ENCODE measurements at places on chromosomes 16 and 17.
A peak's percentile ranks its signal among the peaks of the same experiment; 100 is the strongest.

- no peak for DNase-seq
These were observed 487 bp downstream of the TSR1 start for GRCh38 chr17:2335726-2336214.

- no peak for DNase-seq
These were observed 75.5 kb downstream of the RPA1 start for GRCh38 chr17:1905190-1905913.

GRCh38 chr16:986925-987582 lies 5.5 kb downstream of the SOX8 start:
- no peak for DNase-seq

DNA sequence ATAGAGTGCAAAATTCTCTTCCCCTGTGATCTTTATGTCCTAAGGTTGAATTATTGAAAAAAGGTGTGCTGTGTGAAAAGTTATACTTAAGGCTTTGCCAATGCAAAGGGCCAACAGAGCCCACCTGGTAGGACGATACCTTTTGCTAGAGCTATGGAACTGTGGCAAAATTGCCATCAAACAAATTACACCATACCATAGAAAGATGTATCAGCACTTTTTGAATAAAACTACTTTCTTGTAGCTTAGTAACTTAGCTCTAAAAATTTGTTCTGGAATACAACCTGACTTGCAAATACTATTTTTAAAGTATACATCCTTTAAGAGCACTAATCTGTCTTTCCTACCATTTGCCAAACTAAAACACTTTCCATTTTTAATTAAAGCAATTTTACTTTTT lies 147.2 kb upstream of the ERCC4 start:
- DNase-seq, result no peak

- DNase-seq, result no peak
These were observed 7.4 kb upstream of the CPNE2 start for GRCh38 chr16:57084996-57085395.

GRCh38 chr16:50204453-50205108 lies 51.5 kb downstream of the TENT4B start:
- no peak for DNase-seq

DNA sequence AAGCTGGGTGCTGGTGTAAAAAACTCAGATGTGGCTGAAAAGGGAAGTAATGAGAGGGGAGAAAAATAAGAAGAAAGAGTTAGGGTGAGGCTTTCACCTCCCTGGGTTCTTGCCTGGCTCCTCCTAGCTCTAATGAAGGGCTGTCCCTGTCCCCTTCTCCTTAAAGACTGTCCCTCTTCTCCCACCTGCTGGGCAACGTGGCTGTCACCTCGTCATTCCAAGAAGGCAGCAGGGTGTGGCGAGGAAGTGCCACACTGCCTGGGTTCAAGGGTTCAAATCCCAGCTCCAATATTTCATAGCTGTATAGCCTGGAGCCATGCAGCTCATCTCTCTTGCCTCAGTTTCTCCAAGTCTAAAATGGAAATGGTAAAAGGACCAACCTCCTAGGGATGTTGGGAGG lies 122.5 kb upstream of the CACNG5 start:
- no peak for DNase-seq

GRCh38 chr16:28823291-28823872 lies 583 bp downstream of the ATXN2L start:
- no peak for DNase-seq

- DNase-seq, result no peak
These were observed 500.1 kb downstream of the MAF start for GRCh38 chr16:79100447-79100846.

GRCh38 chr16:23498863-23499262 lies 11.4 kb downstream of the GGA2 start:
- DNase-seq, result no peak

DNA sequence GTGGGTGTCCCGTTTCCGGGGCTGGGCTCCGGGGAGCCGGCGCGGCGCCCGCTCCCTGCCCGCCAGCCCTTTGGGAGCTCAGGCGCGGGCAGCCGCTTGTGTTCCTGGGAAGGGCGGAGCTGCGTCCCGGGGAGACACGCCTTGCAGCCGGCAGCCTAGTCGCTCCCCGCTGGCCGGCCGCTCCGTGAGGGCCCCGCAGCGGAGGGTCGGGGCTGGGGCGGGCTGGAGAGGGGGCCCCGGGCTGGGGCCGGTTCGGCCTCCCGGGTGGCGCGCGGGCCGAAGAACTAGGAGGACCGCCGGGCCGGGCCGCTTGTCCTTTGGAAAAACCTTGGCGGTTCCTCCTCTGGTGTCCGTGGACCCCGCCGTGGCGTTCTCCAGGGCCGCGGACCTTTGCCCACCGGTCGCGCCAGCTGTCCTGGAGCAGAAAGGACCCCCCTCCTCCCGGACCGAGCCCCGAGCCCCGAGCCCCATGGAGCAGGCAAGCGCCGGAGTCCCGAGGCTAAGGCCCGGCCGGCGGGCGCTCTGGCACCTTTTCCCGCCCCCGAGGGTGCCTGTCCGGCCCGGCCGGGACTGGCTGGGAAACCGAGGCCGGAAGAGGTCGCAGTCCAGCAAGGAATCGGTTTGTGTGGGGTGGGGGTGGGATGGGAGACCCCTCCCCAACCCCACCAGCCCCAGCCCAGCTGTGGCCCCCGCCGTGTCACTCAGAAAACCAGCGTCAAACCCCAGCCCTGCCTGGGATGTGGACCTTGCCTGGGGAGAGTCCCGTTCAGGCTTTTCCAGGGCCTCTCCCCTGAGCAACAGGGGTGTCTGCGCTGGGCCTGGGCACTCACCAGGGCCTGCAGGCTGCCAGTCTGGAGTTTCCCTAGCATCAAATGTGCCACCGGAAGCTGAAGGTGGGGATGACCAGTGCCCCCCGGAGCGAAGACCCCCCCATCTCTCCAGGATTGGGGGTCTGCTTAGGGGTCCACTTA lies 6.8 kb upstream of the TBC1D3B start:
- DNase-seq, result no peak

GRCh38 chr17:17401271-17401781 lies 75.5 kb upstream of the MED9 start:
- DNase-seq, result no peak

- no peak for DNase-seq
These were observed 19.9 kb downstream of the DHRS7C start for GRCh38 chr17:9771465-9771864.

DNA sequence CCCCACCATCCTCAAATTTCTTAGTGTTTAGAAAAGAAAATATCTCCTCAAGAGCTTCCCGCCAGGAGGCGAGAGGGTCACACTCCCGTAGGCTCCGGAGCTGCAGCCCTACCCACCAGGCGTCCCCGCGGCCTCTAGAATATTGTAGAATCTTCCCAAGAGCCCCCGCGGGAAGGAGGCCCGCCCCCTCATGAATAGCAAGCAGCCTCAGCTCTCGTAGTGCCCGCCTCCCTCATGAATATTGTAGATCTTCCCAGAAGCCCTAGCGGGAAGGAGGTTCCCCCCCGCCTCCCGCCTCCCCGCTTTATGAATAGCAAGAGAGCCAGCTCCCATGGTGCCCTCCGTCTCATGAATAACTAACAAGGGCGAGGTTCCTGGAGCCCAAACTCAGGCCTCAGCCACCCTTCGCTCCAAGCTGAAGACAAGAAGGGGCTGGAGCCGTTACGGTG lies at the start of gene FBXO47:
Gene FBXO47 (minus strand): TSS at position 114 of the 449 bp plus-strand sequence. CDS start 4,378 bp downstream, outside the sequence.
- DNase-seq, result peak; percentile 82

GRCh38 chr16:50884066-50884860 lies 142.4 kb downstream of the CYLD start:
- DNase-seq, result no peak

- DNase-seq, result no peak
These were observed 186.4 kb downstream of the BCAS3 start for GRCh38 chr17:60863892-60864707.

GRCh38 chr17:51224402-51225262 lies 35.2 kb downstream of the MBTD1 start:
- DNase-seq, result no peak

GRCh38 chr17:40281663-40282062 lies 6.0 kb upstream of the CDC6 start:
- no peak for DNase-seq

GRCh38 chr16:10522966-10523365 lies 57.4 kb downstream of the EMP2 start:
- no peak for DNase-seq

DNA sequence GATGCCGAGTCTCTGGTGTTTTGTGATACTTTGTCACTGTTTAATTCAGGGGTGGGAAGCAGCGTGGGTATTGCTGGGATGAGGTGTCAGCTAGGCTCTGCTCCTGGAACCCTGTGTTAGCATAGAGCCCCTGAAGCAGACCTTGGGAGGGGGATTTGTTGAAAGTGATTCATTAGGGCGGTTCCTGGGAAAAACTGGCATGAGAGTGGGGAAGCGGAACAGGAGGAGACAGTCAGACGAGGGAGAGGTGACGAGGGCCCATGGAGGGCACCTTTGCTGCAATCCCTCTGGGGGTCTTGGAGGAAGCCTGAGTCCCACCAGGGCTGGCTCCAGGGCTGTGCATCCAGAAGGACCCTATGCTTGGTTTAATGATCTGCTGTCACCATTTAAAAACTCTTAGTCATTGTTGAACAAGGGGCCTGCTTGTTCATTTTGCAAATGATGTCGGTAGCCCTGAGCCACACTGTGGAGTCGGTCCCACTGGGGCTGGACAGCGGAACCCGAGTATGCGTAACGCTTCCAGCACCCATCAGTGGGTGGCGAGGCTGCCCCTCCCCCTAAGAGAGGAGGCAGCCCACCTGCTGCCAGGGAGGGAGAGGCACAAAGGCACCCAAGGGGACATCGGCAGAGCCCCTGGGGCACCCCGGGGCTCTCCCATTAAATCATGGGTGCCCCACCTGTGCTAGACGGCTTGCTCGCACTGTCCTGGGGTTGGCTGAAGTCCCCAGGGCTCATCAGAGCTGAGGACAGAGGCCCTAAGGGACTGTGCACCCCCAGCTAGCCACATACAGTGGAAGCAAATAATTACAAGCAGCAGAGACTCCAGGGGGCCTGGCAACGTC lies 35.4 kb downstream of the WFDC1 start:
- no peak for DNase-seq

GRCh38 chr16:83630979-83631378 lies 176.8 kb upstream of the HSBP1 start:
- no peak for DNase-seq
